Activated CD4-positive, alpha-beta T cell treated with anti-CD3 and anti-CD28 coated beads, Interleukin-2, amount 50 U/mL, for 24 hours (primary cell): ENCODE measurements at places on chromosomes 4 and X.

DNA sequence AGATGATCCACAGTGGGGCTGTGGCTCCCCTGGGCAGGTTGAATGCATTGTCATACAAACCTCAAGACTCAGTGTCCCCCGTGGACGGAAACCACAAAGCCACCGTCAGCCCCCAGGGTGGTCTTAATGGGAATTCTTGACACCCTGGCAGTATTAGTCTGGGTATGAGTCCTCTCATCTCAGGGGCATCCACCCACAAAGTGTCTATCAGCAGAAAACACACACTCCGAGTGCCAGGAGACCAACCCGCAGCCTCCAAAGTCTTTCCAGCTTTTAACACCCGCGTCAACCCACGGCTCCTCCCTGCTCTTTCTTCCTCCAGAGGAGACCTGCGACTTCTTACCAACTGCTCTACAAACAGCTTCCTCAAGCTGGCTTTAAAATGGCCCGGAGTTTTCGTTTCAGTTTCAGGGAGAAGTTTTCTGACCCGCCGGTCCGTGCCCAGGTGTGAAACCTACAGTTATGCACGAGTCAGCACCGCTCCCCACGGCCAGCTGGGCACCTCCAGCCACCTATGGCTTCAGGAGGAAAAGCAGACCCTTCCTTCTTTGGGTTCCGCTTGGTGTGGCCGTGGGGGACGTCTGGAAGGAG is 14.4 kb upstream of the ASMTL start:
- no peak for DNase-seq

- DNase-seq = no peak
Observed at GRCh38 chr4:180674619-180675358, 1568.4 kb upstream of the TENM3 start.

- no peak for DNase-seq
Observed at GRCh38 chr4:6074758-6075157, 56.5 kb upstream of the C4orf50 start.

DNA sequence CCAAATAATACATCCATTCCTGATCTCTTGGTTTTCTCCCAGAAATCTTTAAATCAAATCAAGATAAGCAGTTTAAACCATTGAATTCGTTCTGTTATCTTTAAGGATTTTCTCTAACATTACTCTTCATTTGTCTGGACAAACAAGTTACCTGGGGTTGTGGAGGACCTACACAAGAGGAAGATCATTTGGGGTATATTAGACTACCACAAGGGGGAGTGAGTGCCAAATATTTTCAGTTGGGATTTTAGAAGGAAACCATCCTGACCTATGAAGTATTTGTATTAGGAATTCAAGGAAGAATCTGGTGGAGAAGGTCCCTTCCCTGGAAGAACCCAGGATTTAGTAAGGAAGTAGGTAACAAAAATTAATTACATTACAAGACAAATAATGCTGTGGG is 12.0 kb upstream of the DCHS2 start:
- no peak for DNase-seq

GRCh38 chrX:19640693-19641374 is 125.5 kb upstream of the MAP3K15 start:
- no peak for DNase-seq

DNA sequence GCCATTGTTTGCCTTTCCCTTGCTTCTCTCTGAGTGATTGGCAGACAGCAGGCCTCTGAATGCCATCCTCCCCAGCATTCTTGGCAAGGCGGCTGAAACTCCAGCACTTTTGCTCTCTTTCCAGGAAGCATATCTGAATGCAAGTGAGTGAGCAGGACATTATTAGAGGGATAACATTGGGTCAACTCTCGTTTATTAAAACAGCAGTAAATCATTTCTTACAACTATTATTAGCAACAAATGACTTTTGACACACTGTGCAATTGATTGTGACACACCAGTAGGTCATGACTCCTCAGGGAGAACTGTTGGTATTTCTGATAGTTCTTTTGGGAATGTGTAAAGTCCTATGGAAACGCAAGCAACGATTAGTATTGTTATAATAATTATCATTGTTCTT is 103.8 kb downstream of the EFNB1 start:
- DNase-seq = no peak

DNA sequence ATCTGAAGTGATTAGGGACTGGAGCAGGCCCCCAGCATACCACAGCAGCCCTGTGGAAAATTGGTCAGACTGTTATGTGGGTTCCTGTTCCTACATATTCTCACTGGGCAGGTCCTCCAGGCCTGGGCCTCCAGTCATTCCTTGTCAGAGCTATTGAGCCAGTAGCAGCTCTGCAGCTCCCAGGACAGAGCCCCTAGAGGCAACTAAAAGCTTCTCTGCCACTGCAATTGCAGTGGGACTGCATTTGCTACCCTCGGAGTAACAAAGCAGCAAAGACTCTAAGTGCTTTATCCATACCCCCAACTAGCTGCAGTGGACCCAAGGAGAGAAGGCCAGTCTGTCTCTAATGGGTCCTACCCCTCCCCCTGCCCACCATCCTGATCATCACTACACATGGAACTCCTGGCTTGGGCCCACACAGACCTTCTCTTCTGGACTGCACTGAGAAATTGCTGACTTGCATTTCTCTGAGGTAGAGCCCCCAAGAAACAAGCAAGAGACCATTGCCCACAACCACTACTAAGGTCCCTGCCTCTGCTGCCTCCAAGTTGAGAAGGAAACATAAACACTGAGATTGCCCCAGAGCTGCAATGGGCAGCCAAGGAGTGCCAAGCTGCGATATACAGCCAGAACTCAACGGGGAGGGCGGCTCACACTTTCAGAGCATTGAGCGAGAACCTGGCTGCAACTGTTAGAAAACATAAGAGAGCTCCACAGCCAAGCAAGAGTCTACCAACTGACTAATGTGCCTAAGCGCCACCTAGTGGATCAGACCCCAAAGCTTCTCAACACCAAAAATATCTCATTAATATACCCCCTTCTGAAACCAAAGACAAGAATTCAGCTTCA is 738.7 kb upstream of the NDST4 start:
- no peak for DNase-seq

DNA sequence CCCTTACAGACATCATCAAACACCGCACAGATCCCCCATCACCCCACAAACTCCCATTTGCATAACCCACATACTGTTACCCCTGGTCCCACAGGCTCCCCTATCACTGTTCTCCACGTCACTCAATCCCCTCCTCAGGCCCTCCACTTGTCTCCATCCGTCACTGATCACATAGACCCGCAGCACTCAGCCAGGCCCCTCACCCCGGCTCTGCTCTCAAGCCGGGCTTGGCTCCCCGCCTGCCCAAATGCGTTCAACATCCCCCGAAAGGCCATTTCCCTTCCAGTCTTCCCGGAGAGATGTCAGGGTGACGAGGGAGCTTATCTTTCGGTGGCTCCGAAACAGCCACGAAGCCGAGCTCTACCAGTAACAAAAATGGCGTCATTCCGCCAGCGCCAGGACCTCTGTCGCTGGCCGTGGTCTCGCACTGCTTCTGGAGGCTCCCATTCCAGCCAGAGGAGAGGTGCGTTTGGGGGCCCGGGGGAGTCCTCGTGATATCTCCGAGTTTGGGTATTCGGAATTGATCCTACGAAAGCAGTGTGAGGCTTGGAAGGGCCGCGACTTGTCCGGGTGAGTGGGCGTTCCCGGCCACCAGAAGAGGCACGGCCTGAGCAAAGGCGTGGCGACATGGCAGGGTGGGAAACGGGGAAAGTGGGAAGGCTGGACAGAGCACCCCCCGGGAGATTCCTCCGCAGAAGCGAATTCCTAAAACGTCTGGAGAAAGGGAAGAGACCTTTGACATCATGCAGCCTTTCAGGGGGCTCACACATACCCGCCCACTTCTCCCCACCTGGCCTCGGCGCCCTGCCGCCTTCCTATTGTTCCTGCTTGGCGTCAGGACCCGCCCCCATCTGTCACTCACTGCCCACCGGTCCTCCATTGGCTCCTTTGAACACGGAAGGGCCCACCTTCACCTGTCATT is at the start of gene ZNF630:
ZNF630 (minus strand) TSS at position 577 of the 922 bp plus-strand sequence. CDS start 4,754 bp downstream, outside the sequence.
- DNase-seq = peak; percentile 22

- no peak for DNase-seq
Observed at GRCh38 chr4:27701606-27702005, 841.0 kb downstream of the STIM2 start.

DNA sequence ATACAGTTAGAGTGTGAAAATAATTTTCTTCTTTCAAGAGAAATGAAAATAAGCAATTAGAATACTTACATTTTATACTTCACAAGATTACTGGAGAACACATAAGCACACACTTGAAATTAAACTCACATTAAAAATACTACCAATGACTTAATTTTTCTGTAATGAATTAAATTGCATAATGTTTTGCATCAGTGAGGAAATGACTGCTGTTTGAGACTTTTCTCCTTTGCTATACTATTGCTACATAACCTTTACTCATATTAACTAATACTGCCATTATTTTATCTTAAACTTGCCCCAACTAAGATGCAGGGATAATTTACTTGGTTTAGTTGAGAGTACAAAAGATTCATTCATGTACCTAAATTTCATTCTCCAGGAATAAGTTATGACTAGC is 590.9 kb downstream of the ARAP2 start:
- no peak for DNase-seq

DNA sequence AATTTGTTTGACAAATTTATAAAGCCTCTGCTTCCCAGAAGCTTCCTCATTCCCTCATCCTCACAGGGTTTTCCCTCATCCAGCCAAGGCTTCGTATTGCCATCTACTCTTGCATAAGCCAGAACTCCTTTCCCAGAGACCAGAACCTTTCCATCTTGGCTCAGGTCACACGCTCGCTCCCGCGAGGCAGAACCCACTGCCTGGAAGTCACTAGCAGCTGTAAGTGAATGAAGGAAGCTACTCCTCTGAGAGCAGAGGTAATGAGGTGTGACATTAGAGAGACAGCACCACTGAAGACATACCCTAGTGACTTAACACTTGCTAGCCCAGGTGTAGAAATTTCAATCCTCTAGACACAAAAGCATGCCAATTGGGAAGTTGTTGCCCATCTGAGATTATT is 52.5 kb downstream of the LHFPL1 start:
- DNase-seq = no peak

DNA sequence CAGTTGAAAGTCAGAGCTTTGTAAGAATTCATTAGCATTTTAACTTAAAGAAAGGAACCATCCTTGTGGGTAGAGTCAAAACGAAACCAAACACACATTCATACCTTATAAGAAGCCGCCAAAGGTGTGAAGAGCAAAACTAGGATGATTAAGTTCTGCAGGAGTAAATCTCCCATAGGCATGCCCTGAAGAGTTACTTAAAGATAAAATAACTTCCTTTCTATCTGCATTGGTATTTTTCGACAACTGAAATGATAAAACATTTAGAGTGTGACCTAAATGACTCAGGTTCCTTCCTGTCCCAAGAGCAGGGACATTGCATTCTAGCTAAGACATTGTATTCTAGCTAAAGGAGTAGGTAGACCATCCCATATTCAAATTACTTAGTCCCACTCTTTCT is 75.3 kb downstream of the BCOR start:
- no peak for DNase-seq

GRCh38 chrX:72351606-72352334 is 46.1 kb upstream of the CITED1 start:
- no peak for DNase-seq

GRCh38 chr4:25889589-25890503 is 24.2 kb upstream of the SMIM20 start:
- no peak for DNase-seq

DNA sequence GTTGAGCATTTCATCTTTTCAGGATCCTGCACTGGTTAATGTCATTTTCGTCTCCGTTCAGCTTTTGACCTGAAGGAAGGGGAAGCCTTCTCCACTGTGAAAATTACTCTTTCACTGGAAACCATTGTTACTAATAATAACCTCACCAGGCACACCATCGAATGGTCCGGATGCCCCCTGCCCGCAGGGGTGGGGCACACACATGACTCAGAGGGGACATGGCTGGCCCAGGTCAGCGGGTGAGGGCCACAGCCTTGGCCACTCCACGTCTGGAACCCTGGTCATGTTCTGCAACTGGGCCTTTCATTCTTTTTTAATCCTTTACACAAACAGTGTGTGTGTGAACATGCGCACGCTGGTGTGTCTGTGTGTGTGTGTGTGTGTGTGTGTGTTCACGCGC is 191.8 kb downstream of the BCOR start:
- no peak for DNase-seq

GRCh38 chr4:128528793-128529553 is 241.4 kb upstream of the PGRMC2 start:
- no peak for DNase-seq

DNA sequence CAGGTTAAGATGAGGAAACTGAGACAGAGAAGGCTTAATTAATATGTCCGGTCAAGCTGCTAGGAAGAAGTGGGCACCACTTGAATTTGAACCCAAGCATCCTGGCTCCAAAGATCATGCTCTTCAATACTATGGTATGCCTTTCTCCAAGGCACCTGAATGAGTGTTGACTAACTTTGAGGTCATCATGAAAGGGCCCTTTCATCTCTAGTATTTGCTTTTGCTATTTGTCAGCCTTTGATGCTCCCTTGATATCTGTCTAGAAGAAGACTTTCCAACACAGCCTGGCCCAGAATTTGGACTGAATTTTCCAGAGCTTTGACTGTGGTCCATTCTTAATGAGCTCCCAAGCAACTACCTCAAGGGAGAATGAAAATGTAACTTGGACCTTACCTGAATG is 179.1 kb upstream of the DKK2 start:
- DNase-seq = no peak

DNA sequence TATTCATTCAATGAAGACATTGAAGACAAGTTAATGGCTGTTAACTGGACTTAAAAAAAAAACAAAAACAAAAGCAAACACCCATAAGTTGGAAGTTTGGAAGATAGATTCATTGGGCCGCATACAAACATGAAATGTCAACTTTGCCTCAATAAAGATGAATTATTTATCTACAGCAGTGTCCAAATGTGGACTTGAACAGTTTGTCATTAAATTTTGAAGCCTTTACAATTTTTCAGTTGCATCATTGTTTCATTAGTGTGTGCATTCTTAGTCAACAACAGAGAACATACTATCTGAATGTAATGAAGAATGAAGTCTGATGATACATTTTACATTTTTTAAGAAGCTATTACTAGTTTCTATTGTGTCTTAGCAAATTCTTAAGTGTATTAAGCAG is 152.1 kb downstream of the SLIT2 start:
- no peak for DNase-seq

GRCh38 chr4:170274616-170275015 is 184.9 kb upstream of the AADAT start:
- DNase-seq = no peak

GRCh38 chr4:13483768-13484121 is 395 bp downstream of the RAB28 start:
- DNase-seq = no peak

DNA sequence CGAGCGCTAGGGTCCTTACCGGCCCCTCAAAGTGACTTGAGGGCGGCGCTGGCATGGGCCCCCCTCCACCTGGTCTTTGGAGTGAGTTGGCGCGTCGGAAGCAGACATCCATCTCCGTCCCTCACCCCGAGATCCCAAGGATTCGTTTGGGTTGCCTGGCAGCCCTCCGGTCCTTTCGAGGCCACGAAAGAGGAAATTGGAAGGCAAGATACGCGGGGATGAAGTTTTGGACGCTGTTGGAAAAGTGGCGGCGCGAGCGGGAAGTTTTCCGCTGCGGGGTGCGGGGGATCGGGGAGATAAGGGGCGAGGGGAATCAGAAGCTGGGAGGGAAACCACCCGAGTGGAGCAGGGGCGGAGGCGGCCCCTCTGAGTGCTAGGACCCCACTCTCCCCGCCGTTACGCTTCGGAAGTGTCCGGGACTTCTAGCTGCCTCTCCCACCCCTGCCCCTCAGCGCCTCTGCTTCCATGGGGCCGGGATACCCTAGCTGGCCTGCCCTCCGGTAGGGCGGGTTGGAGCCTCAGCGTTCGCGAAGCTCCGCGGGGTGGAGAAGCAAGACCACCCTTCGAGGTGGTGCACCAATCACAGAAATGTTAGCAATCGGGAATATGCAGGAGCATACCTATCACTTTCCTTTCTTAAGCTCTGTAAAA is 57.8 kb downstream of the FRMPD3 start:
- no peak for DNase-seq
